LHCN-M2 (cell line): ENCODE measurements at places on chromosomes 2 and 18. TPM values are rescaled to one million over a fixed set of nuclear protein-coding genes. Genes with fewer than 3 reads are reported as not detected.

DNA sequence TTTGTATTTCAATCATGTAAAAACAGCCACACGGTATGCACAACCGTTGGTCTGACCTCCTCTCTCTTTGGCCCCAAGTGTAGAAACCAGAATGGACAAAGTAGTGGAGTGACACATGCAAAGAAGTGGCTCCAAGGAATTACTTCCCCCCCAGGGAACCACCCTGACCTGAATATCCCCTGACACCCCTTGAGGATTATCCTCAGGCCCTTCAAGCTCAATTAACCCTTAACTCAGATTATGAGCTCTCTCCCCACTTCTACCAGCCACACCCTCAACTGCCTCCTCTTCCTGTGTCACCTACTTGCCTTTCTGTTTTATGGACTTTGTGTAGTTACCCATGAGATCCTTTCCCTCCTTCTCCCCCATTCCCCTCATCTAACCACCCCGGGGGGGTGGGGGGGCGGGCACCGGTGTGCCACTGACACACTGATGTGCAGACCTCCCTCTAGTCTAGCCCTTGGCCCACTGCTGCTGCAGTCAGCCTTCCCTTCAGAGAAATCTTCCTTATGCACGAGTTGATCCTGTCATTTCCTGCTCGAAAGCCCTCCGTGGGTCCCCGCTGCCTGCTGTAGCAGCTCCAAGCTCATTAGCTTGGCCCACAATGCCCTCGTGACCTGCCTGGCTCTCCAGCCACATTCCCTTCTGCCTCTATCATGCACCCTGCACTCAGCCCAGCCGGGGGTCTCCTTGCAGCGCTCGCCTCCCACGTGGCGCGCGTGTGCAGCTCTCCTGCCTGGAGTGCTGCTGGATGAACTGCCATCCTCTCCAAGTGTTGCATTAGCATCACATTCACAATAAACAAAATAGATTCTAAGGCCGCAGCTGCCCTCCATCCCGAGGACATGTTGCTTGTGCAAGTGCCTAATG is 40.1 kb upstream of the TMEM177 start:
- DNase-seq: no peak

GRCh38 chr18:78860117-78860516 is 119.5 kb upstream of the SALL3 start:
- DNase-seq: no peak

DNA sequence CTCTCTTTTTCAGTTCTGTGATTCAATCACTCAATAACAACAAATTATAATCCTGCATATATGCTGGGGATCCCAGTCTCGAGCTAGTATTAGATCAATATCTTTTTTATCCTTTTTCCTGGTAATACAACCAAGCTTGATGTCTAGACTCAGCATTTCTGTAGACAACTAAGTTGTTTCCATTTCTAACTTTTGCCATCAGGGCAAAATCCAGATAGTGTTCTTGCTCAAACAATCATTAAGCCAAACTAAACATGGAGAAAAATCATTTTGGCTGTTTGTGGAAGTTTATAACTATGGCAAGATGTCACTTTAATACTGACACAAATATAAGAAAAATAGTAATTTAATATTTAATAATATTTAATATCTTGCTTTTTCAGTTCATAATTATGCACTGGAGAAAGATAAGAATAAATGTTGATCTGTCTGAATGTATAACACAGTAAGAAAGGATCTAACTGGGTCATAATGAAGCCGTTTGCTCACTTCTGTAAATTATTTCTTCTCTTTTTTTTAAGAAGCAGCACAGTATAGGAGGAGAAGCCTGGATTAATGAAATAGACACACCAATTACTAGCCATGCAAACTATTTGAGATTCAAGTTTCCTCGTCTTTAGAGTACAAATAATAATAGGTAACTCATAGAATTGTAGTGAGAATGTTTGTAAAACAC is 979.1 kb downstream of the LRP1B start:
- no peak for DNase-seq

DNA sequence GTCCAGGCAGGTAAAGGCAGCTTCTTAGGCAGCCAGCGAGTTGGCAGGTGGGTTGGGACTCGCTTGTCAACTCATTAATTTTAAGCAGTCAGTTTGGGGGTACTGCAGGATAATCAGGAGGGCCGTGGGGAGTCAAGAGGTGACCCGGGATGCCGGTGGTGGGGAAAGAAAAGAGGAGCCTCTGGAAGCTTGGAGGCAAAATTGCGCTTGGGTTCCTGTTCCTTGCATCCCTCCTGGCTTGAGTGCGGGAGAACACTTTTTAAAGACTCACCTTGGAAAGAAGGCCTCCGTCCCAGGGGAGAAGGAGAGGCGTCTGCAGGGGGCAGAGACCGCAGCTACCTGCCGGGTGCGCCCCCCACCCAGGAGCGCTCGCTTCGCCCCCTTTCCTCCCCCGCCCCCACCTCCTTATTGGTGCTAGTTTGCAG is at the start of gene KCNJ3:
Gene KCNJ3, plus strand, starts transcription at position 400 of the 425 bp plus-strand sequence. CDS start 81 bp downstream, outside the sequence.
- DNase-seq: no peak

DNA sequence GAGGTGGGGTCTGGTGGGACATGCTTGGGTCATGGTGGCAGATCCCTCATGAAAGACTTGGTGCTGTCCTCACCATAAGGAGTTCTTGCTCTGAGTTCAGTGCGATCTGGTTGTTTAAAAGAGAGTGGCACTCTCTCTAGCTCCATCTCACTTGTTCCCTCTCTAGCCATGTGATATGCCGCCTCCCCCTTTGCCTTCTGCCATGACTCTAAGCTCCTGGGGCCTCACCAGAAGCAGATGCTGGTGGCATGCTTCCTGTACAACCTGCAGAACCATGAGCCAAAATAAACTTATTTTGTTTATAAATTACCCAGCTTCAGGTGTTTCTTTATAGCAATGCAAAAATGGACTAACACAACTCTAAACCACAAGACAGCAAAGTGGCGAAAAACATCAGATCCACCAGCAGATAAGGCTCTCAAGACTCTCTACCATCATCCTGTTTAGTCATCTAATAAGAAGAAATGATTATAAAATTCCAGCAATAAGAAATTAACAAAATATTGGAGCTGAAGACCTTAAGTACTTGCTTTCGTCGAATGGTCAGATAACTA is 75.5 kb downstream of the OLA1 start:
- DNase-seq: no peak

DNA sequence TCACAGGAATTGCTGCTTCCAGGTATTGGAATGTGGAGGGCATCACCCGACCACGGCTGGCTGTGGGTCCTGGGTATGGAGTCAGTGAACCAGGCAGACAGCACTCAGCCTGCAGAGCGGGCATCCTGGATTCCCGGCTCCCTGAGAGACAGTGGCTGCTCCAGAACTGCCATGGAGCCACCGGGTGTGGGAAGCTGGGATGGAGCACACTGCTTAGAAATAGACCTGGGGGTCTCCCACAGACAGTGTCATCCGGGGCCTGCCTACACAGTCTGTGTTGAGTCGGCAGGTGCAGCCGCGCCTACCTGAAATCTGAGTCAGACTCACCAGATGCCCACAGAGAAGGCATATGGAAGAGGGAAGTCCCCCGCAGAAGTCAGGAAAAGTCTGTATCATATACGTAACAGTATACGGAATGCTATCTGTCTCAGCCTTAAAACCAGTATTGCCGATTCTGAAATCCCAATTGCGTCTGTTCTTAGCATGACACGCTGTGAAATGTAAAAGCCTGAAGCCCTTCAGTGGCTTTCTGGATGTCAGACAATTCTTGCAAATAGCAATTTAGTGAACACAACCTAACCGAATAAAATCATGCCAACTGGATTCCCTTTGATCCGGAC is 509.7 kb upstream of the MYT1L start:
- no peak for DNase-seq

Gene TBR1
- total RNA-seq: not detected in 2 replicates
